Effector memory CD4-positive, alpha-beta T cell (primary cell): ENCODE measurements at places on chromosomes 4 and X.

- DNase-seq, result no peak
Observed at GRCh38 chrX:41655631-41656030, 33.1 kb upstream of the GPR34 start.

DNA sequence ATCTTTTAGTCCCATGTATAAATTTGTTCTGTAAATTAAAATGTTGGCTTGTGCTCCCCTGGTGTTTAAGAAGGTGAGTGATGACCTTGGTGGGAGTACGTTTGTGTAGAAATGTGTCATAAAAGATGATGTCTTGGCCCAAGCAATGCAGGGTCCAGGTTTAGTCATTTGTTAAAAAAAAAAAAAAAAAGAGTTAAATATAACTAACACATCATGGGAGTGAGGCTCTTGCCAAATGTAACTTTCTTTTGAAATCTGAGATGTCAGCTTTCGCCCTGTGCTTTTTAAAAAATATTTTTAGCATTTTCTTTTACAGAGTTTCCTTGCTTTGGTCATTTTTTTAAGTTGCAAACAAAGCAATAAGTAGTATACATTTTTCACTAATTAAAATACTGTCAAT lies 135.6 kb downstream of the FBXO8 start:
- DNase-seq, result no peak

GRCh38 chrX:151675121-151675746 lies 20.0 kb upstream of the PRRG3 start:
- no peak for DNase-seq

DNA sequence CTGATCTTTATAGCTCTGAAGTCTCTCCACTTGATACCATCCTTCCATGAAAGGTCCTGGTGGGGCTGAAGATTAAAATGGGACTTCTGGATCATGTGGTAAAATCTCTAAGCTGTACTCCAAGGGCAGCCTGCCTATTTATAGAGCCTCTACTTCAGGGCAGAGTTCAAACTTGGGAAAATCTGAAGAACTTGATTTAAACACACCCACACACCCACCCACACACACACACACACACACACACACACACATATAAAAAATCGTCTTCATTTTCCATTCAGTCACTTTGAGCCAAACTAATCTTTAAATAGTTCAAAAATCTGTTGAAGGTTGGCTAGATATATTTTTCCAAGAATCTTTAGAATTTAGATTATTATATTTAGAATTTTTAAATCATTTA lies 234.9 kb upstream of the GPC4 start:
- no peak for DNase-seq

- DNase-seq, result no peak
Observed at GRCh38 chr4:22478426-22478825, 37.4 kb downstream of the ADGRA3 start.

DNA sequence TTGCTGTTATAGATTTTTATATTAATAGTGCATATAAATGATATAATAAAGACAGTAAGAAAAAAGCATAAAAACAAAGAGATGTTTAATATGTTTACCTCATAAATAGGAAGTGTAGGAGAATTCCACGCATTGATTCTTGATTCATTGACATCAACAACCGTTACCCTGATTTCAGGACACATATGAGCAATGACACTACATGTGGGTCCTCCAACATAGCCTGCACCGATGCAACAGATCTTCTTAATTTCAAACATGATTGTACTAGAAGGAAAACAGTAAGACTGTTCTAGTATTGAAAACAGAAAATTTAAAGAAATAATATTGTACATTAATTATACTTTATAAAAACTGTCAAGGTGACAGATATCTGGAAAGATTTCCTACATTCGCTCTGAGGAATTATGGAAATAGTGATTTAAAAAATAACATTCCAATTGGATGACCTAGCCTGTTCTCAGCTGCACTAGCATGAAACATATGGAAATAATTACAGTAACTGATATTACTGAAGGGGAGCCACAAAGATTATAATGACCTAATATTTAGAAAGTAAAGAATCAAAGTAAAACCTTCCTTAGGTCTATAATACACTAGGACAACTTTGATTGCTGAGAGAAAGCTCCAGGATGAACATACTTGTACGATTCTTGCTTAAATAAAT lies 5.9 kb downstream of the UGDH start:
- DNase-seq, result no peak

DNA sequence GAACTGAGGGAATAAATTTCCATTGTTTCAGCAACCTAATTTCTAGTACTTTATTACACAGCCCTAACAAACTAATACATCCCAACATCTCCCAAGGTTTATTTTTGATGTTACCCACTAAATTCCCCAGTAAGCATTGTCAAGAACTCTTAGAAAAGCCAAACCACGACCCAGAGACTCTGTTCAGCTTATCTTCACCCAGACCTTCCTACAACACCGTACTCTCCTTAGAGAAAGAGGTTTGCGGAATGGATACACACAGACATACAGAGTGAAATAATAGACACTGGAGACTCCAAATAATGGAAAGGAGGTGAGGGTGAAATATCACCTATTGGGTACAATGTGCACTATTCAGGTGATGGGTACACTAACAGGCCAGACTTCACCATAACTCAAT lies 75.6 kb downstream of the LRBA start:
- DNase-seq, result no peak

DNA sequence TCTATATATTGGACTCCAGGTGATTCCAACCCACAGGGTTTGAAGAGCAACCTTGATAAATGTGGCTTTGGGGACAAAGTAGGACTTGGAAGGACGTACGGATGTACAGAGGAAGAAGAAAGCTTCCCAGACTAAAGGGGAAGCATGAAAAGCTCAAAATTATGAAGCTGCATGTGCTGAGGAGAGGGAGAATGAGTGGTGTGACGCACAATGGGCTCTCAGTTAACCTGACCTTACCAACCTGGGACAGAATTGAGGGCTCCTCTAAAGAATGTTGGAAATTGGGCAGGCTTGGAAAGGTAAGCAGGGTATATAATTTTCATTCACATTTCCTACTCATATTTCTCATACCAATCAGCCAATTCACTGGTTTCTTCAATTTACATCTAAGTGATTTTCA lies 10.5 kb upstream of the TIGD2 start:
- DNase-seq, result no peak

- DNase-seq, result no peak
Observed at GRCh38 chrX:66756717-66757116, 117.8 kb upstream of the EDA2R start.

GRCh38 chr4:139919004-139919403 lies 235.0 kb downstream of the MAML3 start:
- DNase-seq, result no peak

DNA sequence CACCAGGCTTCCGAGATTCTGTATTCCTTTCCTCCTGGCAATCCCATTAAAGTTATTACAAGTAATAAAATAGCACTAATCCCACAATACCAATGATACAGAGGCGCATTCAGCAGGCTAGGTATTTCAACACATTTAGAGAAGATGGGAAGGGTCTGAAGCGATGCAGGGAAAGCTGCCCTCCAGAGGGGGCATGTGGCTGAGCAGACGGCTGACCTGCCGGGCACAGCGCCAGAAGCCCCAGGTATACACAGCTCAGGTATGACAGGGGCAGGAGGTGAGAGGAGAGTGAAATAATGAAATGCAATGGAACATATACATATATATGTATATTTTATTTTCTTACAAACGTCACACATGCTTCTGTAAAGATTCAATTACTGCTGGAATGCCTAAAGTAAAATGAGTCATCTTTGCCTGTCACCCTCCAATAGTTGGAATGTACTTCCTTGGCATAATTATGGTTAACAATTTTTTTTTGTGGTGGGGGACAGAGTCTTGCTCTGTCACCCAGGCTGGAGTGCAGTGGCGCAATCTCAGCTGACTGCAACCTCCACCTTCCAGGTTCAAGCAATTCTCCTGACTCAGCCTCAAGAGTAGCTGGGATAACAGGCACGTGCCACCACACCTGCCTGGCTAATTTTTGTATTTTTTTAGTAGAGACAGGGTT lies 21.3 kb upstream of the CDKN2AIP start:
- no peak for DNase-seq

GRCh38 chr4:85496126-85496849 lies 21.3 kb downstream of the ARHGAP24 start:
- no peak for DNase-seq

DNA sequence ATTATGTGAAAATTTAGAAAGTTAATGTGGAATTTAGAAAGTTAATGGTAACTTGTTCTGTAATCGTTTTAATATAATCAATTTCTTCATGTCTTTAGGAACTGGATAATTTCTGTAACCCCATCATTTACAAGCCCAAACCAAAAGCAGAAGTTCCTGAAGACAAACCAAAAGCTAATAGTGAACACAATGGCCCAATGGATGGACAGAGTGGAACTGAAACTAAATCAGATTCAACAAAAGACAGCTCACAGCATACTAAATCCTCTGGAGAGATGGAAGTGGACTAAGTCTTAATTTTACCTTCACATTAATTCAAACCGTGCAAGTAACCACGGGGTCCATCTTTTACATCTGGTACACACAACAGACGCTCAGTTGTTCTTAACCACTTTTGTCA lies 48.1 kb upstream of the PLK4 start:
- DNase-seq, result no peak

DNA sequence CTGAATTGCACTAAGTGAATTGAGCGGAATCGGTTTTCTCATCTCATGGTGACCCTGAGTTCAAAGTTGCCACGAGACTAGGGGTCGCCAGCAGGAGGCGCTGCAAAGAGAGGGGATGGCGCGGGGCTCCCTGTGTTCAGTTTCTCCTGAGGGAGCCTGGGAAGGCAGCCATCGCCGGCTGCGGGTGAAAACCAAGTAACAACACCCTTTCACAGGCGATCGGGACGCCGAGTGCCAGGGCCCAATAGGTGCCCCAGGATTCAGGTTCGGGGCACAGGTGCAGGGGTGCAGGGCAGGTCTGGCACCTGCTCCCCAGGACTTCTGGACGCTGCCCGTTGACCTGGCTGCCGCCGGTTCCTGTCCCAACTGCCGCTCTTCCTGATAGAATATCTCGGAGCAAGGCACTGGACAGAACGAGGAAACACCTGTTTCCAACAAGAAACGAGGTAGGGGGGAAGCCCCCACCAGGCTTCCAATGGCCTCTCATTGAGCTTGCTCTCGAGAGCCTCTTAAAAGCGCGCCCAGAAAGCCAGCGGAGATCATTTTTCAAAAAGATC lies 1.1 kb upstream of the FGF16 start:
- no peak for DNase-seq

GRCh38 chr4:25123236-25123635 lies 37.0 kb downstream of the SEPSECS start:
- DNase-seq, result no peak
